ENCODE measurements at places on chromosomes 2 and 18.

DNA sequence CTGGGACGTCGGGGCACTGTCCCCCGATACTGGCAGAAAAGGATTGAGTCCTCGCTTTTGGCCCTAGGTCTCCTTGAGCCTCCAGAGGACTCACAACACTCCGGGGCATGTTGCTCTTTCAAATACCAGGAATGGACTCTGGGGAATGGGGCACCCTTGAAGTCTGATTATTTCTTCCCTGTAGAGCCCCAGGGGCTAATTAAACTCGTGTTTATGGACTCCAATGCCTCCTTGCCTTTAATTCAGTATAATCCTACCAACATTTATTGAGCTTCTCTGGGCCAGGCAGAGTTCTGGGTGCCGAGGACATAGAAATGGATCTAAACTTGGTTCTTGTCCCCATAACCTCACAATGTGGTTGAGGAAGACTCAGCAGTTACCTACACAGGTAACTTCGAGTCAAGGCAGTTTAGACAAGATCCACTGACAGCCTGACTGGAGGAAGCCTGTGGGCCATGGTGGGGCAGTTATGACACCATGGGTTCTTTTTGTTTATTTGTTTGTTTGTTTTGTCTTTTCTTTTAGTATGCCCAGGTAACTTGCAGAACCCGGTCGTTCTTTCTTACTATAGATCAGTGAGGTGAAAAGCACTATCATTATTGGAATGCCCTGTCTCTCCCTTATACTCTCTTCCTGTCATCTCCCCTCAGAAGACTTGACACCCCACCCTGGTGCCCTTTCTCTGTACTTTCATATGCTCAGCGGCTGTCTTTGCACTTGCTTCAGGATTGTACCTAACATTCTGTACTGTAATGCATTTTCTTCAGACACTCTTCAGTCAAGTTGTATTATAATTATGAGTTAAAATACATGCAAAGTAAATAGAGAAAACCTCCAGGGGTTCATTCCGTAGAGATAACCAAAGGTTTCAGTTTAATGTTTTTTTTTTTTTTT is 3.2 kb downstream of the CFLAR start:
- DNase-seq = no peak

DNA sequence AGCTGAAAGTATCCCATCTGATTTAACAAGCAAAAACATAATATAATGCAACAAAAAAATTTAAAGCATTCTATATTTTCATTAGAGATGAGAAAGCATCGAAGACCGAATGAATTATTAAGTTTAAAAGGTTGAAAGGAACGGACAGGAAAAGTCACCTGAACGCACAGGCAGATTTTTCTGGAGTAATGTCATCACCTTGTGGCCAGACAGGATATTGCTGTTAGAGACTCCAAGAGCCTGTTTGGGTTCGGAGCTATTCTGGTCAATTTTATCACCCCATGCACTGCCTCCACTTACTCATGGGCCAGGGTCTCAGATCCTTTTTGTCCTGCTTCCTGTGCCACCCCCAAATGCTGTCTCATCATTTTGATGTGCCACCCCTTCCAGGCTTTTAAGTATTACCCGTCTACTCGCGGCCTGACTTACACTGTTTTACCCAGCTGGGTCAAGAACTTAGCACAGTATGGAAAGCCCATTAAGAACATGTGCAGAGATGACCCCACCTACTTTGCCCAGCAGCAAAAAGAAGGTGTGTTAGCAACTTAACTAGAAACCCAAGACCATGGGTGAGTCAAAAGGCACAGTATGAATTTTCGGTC is 27.3 kb downstream of the GKN2 start:
- DNase-seq = peak; percentile 25

- no peak for DNase-seq
Observed at GRCh38 chr18:57901825-57902589, 98.9 kb upstream of the ATP8B1 start.

GRCh38 chr2:220394433-220394832 is 767.0 kb downstream of the SLC4A3 start:
- DNase-seq = no peak

DNA sequence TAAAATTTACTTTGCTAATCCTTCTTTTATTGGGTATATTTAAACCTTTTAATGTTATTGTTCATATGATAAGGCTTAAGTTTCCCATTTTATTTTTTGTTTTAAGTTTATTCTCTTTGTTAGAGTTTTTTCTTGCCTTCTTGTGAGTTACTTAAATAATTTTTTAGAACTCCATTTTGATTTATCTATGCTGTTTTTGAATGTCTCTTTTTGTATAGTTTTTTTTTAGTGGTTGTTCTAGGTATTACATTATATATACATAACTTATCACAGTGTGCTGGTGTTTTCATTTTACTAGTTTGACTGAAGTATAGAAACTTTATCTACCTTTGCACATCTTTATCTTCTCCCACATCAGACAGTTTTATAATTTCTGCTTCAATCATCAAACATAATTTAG is 49.4 kb upstream of the TGFA start:
- no peak for DNase-seq

DNA sequence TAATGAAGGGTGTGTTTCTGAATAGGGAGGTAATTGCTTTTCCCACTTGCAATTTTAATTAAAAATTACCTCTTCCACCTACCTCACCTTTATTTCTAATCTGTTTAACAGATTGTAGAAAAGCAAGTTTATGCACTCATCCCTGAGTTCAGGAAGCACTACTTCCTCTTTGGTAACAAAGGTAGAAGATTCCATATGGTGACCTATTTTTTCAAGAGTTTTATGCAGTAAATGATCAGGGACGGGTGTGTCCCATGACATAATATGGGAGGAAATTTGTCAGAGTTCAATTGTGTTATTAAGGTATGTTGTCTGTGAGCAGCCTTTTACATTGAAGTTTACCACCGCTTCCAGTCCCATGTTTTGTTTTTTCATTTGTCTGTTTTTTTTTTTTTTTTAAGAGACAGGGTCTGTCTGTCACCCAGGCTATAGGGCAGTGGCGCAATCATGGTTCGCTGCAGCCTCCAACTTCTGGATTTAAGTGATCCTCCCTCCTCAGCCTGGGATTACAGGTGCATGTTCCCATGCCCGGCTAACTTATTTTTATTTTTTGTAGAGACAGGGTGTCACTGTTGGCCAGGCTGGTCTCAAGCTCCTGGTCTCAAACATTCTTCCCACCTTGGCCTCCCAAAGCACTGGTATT is 68.2 kb downstream of the ASAP2 start:
- no peak for DNase-seq

DNA sequence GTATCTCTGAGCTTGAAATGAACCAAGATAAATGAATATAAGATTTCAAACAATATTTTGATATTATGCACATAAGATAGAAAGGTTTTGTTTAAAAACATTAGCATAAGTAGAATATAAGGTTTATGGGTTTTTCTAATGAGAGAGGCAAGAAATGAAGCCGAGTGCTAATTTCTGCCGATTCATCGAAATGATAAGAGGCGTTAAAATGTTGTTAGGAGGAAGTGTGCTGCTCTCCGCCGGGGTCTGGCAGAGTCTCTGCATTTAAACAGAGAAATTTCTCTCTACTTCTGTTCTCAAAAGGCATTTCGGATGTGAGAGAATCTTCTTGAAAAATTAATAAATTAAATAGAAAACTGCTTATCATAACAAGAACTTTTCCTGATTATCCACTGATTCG is 83.6 kb downstream of the MRPS9 start:
- no peak for DNase-seq

GRCh38 chr18:12637901-12638643 is 19.8 kb downstream of the SPIRE1 start:
- no peak for DNase-seq

GRCh38 chr2:1972422-1972821 is 228.1 kb upstream of the PXDN start:
- no peak for DNase-seq

DNA sequence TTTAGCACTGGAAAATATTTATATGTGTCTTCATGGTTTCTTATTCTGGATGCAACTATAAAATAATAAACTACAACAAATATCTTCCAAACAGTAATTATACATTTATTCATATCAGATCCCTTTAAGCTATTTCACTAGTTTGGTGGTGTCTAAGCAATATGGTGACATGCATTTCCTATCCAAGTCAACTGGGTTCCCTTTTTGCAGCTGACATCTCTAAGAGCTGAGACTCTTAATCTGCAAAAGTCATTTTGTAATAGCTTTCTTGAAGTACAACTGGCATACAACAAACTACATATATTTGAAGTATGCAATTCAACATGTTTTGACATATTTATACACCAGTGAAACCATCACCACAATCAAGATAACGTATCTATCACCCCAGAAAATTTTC is 59.9 kb upstream of the SLC1A4 start:
- DNase-seq = no peak

DNA sequence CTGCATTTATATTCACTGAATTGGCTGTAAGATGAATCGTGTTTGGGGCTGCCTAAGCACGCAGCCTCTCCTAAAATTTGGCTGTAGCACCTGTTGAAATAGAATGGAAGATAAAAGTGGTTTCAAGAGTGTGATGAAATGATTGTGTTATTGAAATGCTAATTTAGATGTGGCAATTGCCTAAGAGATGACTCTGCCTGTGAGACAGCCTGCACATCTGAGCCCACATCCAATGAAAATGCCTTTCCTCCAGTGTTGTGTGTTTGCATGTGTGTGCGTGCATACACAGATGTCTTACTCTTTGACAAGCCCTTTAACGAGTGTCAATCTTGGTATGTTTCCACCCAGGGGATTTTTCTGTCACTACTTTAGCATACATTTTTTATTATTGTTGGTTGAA is 346.9 kb downstream of the MEIS1 start:
- no peak for DNase-seq

- DNase-seq = no peak
Observed at GRCh38 chr2:159902722-159903121, 104.7 kb upstream of the CD302 start.

DNA sequence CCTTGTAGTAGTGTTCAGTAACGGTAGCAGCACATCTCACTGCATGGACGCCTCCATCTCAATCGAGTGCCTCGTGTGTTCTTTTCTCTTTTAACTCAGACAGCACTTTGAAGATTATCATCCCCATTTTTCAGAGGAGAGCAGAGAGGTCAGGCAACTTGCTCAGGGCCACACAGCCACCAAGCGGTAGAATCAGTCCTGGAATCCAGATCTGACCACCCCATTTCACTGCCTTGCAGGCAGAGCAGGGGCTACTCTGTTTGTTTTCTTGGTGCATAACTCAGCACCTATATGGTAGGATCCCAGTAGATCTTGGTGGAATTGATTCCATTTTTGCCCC is 129.5 kb downstream of the SMAD7 start:
- DNase-seq = no peak

GRCh38 chr2:45040786-45041185 is 31.5 kb upstream of the SIX2 start:
- no peak for DNase-seq

DNA sequence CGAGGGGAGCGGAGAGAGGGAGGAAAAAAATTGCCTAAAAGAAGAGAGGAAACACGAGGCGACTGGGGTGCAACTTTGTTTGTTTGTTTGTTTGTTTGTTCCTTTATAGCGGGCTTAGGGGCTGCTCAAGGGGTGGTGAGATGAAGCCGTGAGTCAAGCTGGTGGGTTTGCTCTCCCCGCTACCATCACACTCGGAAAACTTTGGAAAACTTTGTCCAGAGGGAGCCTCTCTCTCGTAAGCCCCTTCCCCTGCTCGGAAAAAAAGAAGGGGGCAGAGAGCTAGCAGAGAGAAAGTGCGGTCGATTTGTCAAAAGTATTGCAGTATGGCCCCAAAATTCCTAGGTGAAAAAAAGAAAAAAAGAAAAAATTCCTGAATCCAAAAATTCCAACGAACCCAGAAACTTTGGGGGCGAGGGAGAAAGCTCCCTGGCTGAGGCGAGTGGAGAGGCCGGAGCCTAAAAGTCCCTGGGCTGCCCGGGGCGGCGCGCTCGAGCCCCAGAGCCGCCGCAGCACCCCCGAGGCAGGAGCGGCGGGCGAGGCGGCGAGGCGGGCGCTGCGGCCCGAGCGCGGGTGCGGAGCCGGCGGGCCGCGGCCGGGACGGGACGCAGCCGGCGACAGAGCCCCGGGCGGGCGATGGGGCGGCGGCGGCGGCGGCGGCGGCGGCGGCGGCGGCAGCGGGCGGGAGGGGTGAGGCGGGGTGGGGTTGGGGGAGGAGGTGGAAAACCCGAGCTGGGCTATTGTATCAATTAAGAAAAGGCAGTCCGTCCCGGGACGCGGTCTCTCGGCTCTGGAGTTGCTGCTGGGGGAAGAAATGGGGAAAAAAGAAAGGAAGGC is 558 bp upstream of the CYP26B1 start:
- no peak for DNase-seq

DNA sequence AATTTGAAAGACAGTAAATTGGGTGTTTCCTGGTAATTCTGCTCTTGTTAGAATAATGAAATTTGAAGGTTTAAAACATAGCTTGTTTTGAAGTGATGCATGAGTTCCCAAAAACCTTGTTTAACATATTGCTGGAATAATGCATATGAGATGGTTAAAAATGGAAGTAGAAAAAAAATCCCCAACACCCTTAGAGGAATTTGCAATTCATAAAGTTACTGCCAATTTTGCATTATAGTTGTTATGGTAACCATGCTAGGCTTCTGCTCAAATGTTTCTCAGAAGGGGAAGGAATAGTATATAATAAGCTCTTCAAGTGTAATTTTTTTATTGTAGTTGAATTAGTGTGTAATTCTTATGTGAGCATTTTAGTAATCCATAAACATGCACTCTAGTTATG is 49.1 kb downstream of the FASTKD2 start:
- no peak for DNase-seq

- DNase-seq = no peak
Observed at GRCh38 chr2:221726894-221727513, 154.9 kb upstream of the EPHA4 start.

DNA sequence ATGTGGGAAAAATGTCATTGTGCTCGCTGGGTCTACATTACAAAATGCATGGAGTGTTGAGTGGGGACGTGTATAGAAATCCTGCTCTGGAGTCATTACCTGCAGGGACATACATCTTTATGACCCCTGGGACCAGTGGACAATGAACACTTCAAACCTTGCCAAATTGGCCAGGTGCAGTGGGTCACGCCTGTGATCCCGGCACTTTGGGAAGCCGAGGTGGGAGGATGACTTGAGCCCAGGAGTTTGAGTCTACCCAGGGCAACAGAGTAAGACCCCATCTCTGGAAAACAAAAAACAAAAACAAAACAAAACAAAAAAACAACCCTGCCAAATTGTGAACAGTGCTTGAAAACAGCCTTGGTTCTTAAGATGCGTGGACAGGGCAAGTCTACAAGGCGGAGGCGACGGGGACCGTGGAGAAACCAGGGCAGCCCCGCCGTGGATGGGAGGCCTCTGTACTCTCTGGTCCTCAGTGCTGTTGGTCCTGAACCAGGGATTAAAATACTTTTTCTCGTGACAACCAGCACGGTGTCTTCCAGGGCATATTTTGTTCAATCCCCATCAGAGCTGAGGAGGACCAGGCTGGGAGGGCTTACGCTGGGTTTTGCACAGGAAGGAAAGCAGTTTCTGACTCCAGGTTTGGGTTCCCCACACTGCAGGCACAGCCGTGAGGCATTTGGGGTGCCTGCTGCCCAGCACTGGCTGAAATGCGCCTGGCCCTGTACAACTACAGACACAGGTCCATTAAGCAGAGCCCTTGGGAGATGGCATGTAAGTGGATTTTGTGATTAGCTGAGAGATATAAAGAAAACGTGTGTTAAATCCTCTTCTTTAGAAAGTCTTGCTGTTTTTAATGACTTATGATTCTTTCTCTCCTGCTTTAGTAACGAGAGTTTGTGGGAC is 13.7 kb downstream of the COLEC11 start:
- DNase-seq = no peak

Measured in GM12864 (cell line).